Thoracic aorta (tissue), 2 donors: ENCODE measurements at places on chromosomes 5 and 9. TPM values are rescaled to one million over a fixed set of nuclear protein-coding genes. Genes with fewer than 3 reads are reported as not detected.

The CARTPT gene
- 39.4 TPM for total RNA-seq

The PAPPA gene
- 17.4 TPM for total RNA-seq

The CATSPER3 gene
- not detected for total RNA-seq

The PFN3 gene
- not detected for total RNA-seq

The ATG12 gene
- total RNA-seq, result 32.6 TPM

- DNase-seq, result no peak
Observed at GRCh38 chr5:39216631-39217030, 2.7 kb downstream of the FYB1 start.

DNA sequence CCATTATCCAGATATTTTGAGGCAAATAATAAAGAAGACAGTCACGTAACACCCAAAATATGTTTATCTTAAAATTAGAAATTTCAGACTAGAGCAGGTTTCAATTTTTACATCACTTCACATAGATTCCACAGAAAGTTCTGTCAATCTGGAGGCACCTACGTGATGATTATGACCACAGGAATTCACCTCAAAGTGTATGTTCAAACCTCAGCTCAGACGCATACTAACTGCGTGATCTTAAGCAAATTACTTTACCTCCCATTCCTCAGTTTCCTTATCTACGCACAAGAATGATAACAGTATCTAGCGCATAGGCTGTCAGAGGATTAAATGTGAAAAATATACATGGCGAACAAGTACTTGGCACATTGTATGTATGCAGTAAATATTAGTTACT, 5.9 kb upstream of the CDH6 start:
- DNase-seq, result no peak

DNA sequence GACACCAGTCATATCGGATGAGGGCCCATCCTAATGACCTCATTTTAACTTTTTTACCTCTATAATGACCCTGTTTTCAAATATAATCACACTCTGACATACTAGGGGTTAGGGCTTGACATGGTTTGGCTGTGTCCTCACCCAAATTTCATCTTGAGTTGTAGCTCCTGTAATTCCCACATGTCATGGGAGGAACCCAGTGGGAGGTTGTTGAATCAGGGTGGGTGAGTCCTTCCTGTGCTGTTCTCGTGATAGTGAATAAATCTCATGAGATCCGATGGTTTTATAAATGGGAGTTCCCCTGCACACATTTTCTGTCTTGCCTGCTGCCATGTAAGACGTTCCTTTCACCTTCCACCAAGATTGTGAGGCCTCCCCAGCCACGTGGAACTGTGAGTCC, 71.8 kb downstream of the THBS4 start:
- no peak for DNase-seq

GRCh38 chr9:113598451-113598850, 134.9 kb downstream of the RGS3 start:
- DNase-seq, result no peak

DNA sequence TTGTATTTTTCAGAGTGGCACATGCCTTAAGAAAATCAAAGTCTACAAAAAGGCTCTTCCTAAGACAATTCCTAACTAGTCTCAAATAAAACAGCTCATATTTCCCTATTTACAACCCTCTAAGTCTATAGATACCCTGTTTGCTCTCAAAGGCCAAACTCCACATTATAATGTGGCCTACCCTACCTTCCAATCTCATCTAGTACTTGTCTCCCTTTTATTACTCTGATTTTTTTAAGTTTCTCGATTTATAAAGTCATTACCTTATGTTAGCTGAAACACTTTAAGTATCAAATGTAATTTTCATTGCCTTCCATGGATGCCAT, 19.4 kb downstream of the KIAA1191 start:
- no peak for DNase-seq

GRCh38 chr5:67246546-67247268, 50.1 kb upstream of the CD180 start:
- no peak for DNase-seq

- no peak for DNase-seq
Observed at GRCh38 chr5:110517396-110517795, 209.1 kb downstream of the TMEM232 start.

- DNase-seq, result no peak
Observed at GRCh38 chr9:33344145-33344544, 53.8 kb downstream of the NFX1 start.

DNA sequence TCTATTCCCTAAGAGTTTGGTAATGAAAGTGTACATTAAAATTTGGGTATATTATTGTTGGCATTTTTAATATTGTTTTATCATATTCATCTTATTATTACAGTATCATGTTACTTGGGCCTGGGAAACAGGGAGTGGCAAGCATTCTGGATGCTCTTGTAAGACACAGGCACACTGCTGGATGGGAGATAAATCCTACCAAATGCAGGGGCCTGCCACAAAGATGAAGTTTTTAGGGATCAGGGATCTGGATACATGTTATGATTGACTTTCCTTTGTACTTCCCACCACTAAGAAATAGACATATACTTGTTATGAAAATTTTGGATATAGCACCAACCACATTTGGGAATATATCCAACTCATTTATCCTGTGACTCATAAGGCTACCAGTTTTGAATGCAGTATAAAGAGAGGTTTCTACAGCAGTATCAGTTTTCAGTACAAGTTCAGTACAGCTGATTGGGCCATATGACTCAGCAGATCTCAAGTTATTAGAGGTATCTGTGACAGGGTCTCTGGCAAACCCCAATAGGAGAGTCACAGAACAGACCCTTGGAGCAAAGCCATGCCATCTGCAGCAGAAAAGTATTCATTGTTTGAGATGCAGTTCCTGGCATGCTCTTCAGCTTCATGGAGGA, 360.1 kb downstream of the DMAC1 start:
- DNase-seq, result no peak

- DNase-seq, result no peak
Observed at GRCh38 chr9:114613087-114613486, 2.0 kb downstream of the TMEM268 start.

DNA sequence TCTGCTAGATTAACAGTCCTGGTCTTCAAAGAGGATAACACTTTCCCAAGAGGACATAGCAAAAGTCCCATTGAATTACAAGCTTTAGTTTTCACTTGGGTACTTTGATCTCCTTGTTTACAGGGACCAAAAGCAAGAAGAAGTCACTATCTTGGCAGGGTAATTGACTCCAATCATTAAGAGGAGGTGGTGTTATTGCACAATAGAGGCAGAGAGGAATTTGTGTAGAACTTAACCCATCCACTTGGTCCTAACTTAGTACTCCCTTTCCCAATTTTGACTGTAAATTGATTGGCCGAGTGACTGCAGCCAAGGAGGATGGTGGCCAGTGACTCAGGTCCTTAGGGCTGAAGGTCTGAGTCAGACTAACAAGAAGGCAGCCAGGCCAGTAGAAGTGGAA, 9.3 kb upstream of the TRPC7 start:
- DNase-seq, result no peak
